Stimulated activated CD4-positive, alpha-beta T cell treated with anti-CD3 and anti-CD28 coated beads, TNF-alpha, amount 100 ng/mL, for 1 hour (primary cell): ENCODE measurements at places on chromosomes 6 and 20.

DNA sequence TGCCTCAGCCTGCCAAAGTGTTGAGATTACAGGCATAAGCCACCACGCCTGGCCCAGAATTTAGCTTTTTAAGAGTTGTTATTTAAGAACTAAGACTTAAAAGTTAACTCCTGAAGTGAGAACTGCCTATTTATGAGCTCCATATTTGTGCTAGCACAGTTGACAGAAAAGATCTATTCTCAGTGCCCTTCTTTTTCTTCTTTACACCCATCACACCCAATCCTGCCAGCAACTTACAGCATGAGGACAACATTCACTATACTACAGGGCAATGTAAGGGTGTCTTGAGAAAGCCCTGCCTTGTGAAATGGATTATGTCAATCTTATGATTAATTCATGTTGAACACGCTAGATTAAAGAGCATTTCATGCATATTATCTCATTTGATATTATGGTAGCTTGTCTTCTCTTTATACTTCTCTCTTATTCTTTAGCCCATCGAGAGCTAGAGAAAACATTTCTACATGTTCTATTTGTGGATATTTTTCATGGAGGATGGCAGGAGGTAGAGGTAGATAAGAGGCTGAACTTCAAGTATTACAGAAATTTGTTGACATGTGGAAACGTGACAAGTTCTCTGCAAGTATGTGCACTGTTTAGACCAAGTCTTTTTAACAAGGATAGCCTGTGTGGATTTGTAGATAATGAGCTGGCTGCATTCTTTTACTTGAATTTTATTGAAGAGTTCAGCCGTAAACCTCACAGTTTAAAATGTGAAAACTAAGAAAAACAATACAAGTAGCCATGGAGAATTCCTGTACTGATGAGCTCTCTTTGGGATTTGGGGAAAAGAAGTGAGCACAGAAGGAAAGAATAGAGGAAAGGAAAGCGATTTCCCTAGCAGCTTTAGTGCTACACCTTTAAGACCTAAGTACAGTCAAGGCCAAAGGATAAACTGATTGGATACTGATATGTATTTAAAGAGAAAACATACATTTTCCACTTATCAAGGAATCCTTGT is 212.2 kb downstream of the ARHGAP18 start:
- DNase-seq, result no peak

GRCh38 chr20:1081891-1082290 is 36.5 kb upstream of the PSMF1 start:
- no peak for DNase-seq

DNA sequence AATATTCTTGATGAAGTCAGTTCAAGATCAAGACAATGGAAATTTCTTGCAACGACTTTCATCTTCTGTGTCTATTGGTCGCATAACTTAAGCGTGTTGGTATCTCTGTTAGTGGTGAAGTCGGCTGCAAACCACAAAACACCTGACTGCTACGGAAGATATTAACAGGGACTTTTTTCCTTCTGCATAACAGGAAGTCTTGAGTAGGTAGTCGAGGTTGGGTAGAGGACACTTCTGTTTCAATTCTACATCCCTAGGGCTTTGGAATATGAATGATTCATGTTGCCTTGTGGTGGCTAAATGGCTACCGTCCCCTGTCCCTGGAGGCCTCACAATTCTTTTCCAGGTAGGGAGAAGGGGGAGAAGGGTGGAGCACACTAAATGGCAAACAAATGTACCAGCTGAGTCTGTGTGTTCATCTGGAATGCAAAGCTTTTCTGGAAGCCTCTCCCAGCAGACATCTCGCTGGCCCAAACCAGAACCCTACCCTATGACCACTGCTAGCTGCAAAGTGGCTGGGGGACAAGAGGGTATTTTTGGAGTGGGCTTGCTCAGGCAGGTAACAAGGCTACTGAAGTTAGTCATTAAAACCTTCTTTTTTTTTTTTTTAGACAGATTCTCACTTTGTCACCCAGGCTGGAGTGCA is 34.6 kb upstream of the NKX2-2 start:
- DNase-seq, result no peak

GRCh38 chr20:12276011-12276673 is 358.4 kb downstream of the BTBD3 start:
- DNase-seq, result no peak

- DNase-seq, result no peak
These were observed 152.1 kb upstream of the RIN2 start for GRCh38 chr20:19605786-19606485.

- no peak for DNase-seq
These were observed 139.3 kb downstream of the RFPL4B start for GRCh38 chr6:112486454-112486853.

DNA sequence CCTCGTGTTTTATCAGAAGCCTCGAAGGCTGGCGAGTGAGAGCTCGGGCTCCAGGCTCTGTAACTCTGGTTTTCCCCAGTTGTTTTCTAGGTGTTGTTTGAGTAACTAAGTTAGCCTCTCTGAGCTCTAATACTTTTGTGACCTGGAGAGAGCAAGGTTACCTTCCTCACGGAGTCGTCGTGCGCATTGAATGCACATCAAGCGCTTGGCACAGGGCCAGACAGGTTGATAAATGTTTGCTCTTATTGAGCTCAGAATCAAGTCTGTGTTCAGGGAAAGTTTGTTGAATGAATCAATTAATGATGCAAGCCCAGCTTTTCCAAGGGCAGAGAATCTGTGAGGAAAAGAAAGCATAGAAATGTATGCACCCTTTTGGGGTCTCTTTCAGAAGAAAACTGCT is 33.5 kb downstream of the EDN3 start:
- no peak for DNase-seq

- peak; percentile 89 for DNase-seq
These were observed at the start of gene IER3 for GRCh38 chr6:30744054-30744805. Gene IER3 (minus strand): TSS chr6:30744547. CDS start chr6:30744518, 29 bp downstream.

DNA sequence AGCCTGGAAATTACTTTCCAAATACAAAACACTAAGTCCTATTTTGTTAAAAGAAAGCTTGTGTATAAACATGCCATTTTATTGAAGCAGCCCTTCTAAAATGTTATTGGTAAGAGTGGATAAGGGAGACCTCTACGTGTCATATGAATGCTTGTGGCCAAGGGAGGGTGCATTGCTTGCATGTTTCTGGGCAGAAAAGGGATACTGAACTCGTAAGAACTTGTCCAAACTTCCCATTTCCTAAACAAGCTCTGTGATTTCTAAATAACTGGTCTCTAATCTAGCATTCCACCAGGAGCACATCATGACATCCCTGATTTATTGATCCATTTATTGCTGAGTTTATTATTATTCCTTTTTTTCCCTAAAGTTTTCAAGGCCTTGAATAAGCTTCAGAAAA is 474.1 kb downstream of the CD109 start:
- no peak for DNase-seq

DNA sequence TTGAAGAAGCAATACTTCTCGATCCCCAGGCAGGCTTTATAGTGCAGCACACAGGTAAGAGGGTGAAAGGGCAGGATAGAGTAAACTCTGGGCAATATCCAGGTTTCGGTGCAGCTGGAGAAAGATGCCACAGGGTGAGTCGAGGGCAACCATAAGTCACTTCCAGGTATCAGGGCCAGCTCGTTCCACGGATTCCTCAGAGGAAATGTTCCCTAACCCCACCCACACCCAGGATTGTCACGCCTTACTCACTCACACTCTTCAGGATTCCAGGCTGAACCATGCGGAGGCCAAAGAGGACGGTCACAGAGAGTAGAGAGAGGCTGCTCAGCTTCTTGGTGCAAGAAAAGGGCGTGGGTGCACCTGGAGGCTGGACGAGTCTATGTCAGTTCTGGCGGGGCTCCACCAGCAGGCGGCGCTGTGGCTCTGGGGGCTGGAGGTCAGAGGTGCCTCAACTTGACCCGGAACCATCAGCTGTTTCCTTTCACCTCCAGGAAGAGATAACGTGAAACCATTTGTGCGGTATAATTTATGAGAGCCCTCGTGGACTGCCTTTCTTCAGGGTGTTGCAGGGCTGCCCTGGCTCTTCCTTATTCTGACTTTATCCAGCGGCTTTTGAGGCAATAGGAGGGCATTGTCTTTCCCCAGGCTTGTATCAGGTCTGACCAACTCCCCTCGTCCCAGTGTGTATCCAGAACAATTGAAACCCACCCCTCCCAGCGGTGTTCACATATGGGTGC is 14.5 kb upstream of the WFDC12 start:
- DNase-seq, result no peak

DNA sequence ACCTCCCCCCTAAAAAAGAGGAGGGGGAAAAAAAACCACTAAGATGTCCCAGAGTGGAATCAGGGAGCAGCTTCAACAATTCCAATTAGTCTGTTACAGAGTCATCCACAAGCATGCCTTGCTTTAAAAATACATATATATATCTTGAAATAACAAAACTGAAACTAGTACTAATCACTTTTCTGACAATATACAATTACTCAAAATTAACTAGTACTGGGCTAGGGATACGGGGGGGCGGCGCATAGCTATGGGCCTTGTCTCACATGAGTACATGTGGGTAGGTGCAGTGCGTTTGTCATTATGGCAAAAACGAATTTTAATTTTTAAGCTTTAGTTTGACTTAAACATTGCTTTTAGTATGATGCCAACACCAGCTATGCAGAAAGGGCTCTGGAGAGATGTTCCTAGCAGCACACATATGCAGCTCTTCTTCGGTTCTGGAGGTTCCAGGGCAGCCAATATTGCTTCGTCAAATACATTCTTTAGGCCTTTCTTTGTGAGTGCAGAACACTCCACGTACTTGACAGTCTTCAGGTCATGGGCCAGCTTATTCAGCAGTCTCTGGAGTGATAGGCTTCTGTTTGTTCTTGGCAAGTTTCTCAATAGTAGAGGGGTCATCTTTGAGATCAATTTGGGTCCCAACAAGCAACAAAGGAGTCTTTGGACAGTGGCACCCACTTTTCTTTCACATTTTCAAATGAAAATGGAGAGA is 38.8 kb downstream of the ITCH start:
- DNase-seq, result peak; percentile 7

DNA sequence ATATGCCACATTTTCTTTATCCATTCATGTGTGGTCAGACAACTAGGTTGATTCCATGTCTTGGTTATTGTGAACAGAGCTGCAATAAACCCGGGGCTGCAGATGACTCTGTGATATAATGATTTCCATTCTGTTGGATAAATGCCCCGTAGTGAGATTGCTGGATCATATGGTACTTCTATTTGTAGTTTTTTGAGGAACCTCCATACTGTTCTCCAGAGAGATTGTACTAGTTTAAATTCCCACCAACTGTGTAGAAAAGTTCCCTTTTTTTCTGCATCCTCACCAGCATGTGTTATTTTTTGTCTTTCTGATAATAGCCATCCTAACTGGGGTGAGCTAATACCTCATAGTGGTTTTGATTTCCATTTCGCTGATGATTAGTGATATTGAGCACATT is 62.2 kb upstream of the MAP3K4 start:
- no peak for DNase-seq

DNA sequence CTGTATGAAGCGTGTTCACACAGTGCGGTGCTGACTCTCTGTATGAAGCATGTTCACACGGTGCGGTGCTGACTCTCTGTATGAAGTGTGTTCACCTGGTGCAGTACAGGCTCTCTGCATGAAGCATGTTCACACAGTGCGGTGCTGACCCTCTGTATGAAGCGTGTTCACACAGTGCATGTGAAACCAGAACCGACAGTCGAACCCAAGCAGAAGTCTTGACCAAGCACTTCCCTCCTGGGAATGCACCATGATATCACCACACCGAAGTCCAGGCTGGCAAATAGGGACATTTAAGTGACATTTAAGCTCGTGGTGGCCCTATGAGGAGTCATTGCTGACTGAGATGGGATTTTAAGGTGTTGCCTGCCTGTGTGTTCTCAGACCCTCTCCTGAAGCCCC is 11.3 kb upstream of the SERPINB1 start:
- DNase-seq, result no peak

DNA sequence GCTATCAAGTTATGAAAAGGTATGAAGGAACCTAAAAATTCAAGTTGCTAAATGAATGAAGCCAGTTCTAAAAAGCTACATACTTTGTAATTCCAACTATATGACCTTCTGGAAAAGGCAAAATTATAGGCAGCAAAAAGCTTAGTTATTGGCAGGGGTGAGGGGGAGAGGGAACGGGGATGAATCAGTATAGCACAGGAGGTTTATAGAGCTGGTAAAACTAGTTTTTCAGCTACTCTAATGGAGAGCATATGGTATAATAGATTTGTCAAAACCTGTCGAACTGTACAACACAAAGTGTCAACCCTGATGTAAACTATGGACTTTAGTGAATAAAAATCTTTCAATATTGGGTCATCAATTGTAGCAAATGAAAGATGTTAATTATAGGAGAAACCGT is 18.7 kb downstream of the MANEA start:
- DNase-seq, result no peak

- no peak for DNase-seq
These were observed 527.8 kb upstream of the RNF217 start for GRCh38 chr6:124434421-124434820.

GRCh38 chr20:38315290-38315966 is 11.5 kb downstream of the BPI start:
- DNase-seq, result no peak

GRCh38 chr6:93972791-93973190 is 553.4 kb upstream of the EPHA7 start:
- DNase-seq, result no peak

DNA sequence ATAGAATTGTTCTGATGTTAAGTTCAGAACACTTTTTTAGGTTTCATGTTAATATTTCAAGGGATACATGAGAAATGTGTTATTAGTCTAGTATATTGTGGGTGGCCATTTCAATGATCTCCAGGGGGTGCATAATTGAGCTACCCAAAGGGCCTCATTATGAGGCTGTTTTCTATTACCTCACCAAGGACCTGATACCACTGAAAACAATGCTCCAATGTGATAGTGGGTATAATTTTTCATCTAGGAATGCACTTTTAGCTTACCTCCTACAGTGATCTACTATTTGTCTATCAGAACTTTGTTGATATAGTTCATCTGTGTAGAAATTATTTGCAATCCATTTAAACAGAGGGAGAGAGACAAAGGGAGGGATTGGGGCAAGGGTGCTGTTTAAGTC is 106.8 kb upstream of the HS3ST5 start:
- DNase-seq, result no peak

DNA sequence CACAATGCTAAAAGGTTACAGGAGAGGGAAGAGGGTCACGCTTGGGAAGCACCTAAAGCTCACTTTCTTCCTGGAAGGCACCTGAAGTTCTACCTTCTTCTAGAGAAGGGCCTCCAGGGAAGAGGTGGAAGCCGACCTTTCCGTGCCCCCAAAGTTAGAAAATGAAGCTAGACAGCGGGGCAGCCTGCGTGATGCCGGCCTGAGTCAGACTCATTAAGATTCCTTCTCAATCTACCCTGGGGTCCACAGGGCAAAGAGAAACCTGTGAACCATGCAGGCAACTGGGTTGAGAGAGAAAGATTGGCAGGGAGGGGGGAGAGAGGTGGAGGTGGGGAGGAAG is 54.8 kb upstream of the CCDC167 start:
- no peak for DNase-seq
